ENCODE measurements at places on chromosomes 6 and 20.

- DNase-seq: no peak
Measured at GRCh38 chr20:1702855-1703254, 45.3 kb upstream of the SIRPG start.

GRCh38 chr6:75800708-75801505 lies 51.9 kb downstream of the MYO6 start:
- DNase-seq: no peak

GRCh38 chr6:136092897-136093296 lies 157.2 kb downstream of the MTFR2 start:
- no peak for DNase-seq

DNA sequence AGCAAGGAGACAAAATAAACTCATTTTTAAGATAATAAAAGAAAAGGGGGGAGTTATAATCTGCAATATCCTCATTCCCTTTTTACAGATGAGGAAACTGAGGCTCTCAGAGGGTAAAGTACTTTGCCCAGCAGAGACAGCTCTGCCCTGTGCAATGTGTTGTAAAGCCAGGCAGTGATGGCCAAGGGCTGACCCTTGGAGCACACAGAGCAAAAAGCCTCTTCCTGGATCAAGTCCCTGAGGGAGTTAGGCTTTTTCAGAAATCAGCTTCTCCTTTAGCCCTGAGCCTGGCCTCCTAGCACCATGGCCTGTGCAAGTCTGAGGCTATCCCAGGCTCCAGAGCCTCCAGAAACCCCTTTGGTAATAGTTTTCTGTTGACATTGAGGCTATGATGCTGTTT lies 234.8 kb downstream of the PHACTR1 start:
- no peak for DNase-seq

GRCh38 chr6:168342636-168343035 lies 23.1 kb upstream of the DACT2 start:
- DNase-seq: no peak

GRCh38 chr6:144897441-144897921 lies 612.3 kb downstream of the UTRN start:
- no peak for DNase-seq

GRCh38 chr20:37981568-37981967 lies 51.7 kb downstream of the TTI1 start:
- no peak for DNase-seq

DNA sequence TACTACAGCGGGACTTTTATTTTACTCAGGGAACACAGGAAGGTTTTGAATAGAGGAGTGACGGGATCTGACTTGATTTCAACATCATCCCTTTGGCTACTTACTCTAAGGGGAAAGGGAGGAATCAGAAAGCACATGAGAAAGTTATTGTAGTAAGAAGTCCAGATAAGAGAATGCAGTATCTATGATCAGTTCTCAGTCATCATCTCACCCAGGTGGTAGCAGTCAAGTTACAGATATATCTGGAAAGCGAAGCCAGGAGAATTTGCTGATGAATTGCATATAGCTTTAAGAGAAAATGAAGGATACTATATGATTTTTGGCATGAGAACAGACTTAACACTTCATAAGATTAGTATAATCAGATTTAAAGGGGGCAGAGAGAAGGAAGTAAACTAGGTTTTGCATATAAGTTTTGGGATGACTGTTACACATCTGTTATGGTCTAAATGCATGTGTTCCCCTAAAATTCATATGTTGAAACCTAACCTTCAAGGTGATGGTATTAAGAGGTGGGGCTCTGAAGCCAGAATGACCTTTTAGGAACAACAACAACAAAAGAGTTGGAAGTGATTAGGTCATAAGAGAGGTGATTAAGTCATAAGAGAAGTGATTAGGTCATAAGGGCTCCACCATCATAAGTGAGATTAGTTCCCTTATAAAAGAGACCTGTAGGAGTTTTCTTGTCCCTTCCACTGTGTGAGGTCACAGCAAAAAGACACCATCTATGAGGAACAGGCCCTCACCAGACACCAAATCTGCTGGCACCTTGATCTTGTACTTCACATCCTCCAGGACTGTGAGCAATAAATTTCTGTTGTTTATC lies 6.7 kb downstream of the RAD21L1 start:
- no peak for DNase-seq

GRCh38 chr6:132937466-132937906 lies 123.1 kb downstream of the RPS12 start:
- DNase-seq: no peak

GRCh38 chr6:139577763-139578604 lies 203.5 kb upstream of the CITED2 start:
- no peak for DNase-seq
